ENCODE measurements at places on chromosomes 1 and 21. TPM values are rescaled to one million over a fixed set of nuclear protein-coding genes. Genes with fewer than 3 reads are reported as not detected.

Gene FAM72C
- total RNA-seq, result 11.8 TPM

Gene FMO2
- not detected for total RNA-seq

Gene CELA2B
- total RNA-seq, result not detected

Gene MXRA8
- not detected for total RNA-seq

Gene ADCY10
- total RNA-seq, result 0.98 TPM

Gene HES3
- not detected for total RNA-seq

Gene AVPR1B
- not detected for total RNA-seq

Gene ACKR1
- not detected for total RNA-seq

Gene DYNLT5
- not detected for total RNA-seq

Gene DPT
- not detected for total RNA-seq

Gene CDA
- not detected for total RNA-seq

Gene RHD
- 0.11 TPM for total RNA-seq

Gene TTC39A
- 0.74 TPM for total RNA-seq

Gene SMIM1
- 2.8 TPM for total RNA-seq

Gene GBP6
- 0.28 TPM for total RNA-seq

Gene HCRTR1
- not detected for total RNA-seq

Gene COL6A1
- total RNA-seq, result 2.0 TPM

Gene LHX4
- 0.40 TPM for total RNA-seq

Gene NEGR1
- total RNA-seq, result not detected

Gene PI4KB
- 76.8 TPM for total RNA-seq

Gene MRPS21
- 82.9 TPM for total RNA-seq

Gene TPTE
- total RNA-seq, result not detected

Gene OR2T11
- not detected for total RNA-seq

Gene KLF17
- not detected for total RNA-seq

Gene WLS
- total RNA-seq, result 0.11 TPM

Gene LZIC
- 28.4 TPM for total RNA-seq

Gene SELENBP1
- not detected for total RNA-seq

Gene CACNA1E
- not detected for total RNA-seq

Gene CASZ1
- total RNA-seq, result 2.6 TPM

Gene DSCAM
- total RNA-seq, result not detected

Gene KCNN3
- total RNA-seq, result 0.37 TPM

Gene OR2L8
- not detected for total RNA-seq

Gene GBP1
- 83.7 TPM for total RNA-seq

Gene KIF26B
- total RNA-seq, result not detected

Gene TM2D1
- total RNA-seq, result 35.1 TPM

Gene SPOCD1
- 1.8 TPM for total RNA-seq

Gene NR1I3
- total RNA-seq, result not detected

Gene CDC7
- 27.2 TPM for total RNA-seq

Gene OR2T35
- not detected for total RNA-seq

Gene PTCH2
- 0.64 TPM for total RNA-seq

Gene OXCT2
- 0.69 TPM for total RNA-seq

Gene DENND2D
- 146 TPM for total RNA-seq

Gene LENEP
- total RNA-seq, result 0.97 TPM

Gene ROR1
- total RNA-seq, result not detected

Gene KMO
- 0.40 TPM for total RNA-seq

Gene SLAMF9
- total RNA-seq, result not detected

Gene HSD11B1
- total RNA-seq, result 9.7 TPM

Gene ACTL8
- total RNA-seq, result not detected

Gene PRELP
- total RNA-seq, result not detected

Gene PPM1J
- 0.30 TPM for total RNA-seq

Gene LRRC71
- not detected for total RNA-seq

Gene CYP2J2
- 0.87 TPM for total RNA-seq

Gene RNF187
- total RNA-seq, result 92.7 TPM

Gene CFHR3
- not detected for total RNA-seq

Gene PCP4L1
- 0.90 TPM for total RNA-seq

Gene DNAI4
- 1.4 TPM for total RNA-seq

Gene GJB3
- not detected for total RNA-seq

Gene DRAXIN
- total RNA-seq, result 0.04 TPM

Gene TRAF5
- 50.7 TPM for total RNA-seq

Gene PADI2
- 0.26 TPM for total RNA-seq

Measured in activated T-helper 17 cell treated with anti-CD3 and anti-CD28 coated beads, Interleukin-2, amount 50 U/mL, for 72 hours (primary cell).